KBM-7 (cell line): ENCODE measurements at places on chromosomes 4 and X.

DNA sequence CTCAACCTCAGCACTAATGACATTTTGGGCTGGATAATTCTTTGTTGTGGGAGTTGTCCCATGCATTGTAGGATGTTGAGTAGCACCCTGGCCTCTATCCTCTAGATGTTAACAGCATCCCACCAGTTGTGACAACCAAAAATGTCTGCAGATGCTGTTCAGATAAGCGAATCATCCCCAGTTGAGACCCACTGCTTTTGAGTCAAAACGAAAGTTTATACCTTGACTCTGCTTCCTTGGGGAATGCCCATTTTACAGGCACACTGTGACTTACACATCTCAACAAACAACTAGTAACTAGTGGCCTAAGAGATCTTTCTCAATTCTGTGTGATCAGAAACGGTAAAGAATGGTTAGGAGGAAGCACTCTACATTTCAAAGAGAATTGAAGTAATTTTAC lies 37.0 kb downstream of the SEPSECS start:
- DNase-seq: no peak

DNA sequence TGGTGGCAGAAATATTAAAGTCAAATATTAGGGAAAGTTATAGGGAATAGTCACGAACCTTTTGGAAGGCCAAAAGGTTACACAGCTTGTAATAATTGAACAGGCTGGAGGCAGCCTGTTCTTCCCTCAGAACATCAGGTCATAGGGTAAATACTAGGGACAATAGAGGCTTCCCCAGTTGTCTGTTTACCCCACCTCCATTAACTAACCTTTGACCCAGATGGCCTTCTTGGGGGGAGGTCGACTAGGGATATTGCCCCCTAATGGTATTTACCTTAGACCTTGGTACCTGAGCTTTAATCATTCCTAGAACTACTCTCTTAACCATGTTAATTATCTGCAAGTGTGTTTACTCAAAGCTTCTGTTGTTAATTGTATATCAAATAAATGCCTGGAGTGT lies 26.0 kb downstream of the C4orf17 start:
- DNase-seq: no peak

- DNase-seq: no peak
These were observed 213.5 kb downstream of the CBR4 start for GRCh38 chr4:168796362-168797106.

DNA sequence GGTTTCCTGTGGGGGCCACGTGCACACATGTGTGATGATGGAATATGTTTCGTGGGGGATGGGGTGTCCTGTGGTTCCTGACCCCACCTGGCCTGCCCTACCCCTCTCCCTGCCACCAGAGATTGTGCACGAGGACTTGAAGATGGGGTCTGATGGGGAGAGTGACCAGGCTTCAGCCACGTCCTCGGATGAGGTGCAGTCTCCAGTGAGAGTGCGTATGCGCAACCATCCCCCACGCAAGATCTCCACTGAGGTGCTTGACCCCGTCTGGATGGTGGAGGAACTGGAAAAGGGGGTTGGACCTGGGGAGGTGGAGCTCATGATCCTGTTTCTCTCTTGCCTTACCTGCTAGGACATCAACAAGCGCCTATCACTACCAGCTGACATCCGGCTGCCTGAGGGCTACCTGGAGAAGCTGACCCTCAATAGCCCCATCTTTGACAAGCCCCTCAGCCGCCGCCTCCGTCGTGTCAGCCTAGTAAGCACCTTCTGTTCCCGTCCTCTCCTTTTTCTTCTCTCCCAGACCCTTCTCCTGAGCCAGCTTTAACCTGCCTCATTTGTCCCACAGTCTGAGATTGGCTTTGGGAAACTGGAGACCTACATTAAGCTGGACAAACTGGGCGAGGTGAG lies 5.9 kb downstream of the CDK16 start:
- no peak for DNase-seq

- no peak for DNase-seq
These were observed 21.3 kb downstream of the CCKAR start for GRCh38 chr4:26468977-26469376.

DNA sequence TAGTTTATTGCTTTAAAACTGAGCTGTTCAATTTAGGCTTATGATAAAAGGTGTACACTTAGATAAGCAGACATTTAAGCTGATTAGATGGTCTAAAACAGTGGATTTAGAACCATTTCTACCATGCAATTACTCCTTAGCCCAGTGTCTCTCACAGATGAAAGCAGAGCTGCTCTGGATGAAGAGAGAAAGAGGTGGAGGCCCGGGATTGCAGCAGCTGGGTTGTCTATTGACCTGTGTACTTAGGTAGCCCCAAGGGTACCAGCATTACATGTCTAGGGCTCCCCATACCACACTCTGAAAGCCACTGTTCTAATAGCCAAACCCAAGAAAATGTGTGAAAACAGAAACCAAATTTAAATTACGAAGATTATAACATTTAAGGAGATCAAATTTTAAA lies 86.0 kb upstream of the GIMD1 start:
- DNase-seq: no peak

DNA sequence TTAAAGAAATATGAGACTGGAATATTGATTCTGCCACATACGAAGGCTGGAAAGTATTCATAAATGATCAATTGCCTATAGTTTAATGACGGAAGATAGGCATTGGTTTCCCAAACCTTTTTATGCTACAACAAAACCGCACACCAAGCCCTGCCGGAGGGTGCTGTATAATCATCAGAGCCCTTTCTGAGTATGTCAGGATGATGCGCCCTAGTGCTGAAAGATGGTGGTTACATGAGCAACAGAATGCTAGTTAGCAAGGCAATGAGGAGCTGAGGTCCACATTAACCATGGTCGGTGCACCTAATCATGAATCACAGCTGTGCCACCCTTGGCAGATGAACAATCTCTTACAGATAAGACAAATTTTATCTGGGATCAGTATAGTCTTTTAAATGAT lies 491.1 kb downstream of the PACRGL start:
- DNase-seq: no peak

DNA sequence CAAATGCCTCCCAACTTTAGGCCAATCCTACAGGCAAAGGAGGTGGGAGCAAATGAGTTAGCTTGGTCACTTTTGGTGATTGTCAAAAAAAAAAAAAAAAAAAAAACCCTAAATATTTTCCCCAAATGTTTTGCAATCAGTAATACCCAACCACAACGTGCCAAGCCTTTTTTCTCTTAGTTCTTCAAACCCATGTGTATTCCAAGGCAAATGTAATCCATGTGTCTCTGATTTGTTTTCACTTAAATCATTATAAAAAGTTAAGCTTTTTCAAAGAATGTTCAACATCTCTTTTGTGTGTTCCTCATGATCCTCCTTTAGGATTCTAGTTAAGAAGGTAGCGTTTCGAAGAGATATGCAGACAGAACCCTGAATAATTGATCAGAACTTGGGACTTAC lies 328.4 kb downstream of the PAPSS1 start:
- DNase-seq: no peak

DNA sequence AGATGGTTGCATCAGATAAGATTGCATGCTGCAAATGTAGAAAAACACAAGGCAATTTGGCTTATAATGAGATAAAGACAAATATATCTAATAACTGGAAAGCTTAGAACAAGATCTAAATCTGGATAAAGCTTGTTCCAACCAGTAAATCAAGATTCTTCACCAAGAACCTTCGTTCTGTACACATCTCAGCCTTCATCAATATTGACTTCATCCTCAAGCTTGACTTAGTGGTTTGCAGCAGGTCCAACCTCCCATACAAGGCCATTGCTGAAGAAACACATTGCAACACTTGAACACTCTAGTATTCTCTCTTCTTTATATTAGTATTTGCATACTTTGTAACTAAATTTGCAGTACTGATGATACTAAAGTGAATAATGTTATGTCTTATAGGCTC lies 407.6 kb downstream of the TLL1 start:
- DNase-seq: no peak

GRCh38 chr4:1253831-1254230 lies 4.9 kb upstream of the CTBP1 start:
- no peak for DNase-seq

- DNase-seq: no peak
These were observed 17.5 kb upstream of the IGSF1 start for GRCh38 chrX:131306601-131307000.

DNA sequence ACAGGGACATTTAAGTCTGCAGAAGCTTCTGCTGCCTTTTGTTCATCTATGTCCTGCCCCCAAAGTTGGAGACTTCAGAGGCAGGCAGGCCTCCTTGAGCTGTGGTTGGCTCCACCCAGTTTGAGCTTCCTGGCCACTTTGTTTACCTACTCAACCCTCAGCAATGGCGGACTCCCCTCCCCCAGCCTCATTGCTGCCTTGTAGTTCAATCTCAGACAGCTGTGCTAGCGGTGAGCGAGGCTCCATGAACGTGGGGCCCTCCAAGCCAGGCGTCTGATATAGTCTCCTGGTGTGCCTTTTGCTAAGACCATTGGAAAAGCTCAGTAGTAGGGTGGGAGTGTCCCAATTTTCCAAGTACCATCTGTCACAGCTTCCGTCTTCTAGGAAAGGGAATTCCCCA lies 170.1 kb downstream of the CCNG2 start:
- no peak for DNase-seq

DNA sequence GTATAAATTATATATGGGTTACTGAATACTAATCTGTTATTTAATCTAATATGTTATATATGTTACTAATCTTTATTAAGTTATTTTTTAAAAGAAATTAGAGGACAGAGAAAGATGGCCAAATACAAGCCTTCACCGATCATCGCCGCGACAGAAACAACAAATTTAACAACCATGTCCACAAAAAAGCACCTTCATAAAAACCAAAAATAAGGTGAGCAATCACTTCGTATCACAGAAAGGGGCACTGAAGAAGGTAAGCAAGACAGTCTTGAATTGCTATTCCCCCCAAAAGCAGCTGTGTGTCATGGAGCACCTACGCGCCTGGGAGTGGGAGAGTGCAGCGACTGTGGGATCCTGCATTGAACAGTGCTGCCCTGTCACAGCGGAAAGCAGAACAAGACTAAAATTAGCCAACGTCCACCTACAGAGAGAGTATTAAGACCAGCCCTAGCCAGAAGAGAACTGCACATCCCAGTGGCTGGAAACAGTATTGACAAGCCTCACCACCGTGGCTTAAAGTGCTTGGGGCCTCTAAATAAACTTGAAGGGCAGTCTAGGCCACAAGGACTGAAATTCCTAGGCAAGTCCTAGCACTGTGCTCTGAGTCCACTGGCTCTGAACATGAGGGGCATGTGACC lies 38.5 kb downstream of the LRBA start:
- DNase-seq: peak; percentile 28

DNA sequence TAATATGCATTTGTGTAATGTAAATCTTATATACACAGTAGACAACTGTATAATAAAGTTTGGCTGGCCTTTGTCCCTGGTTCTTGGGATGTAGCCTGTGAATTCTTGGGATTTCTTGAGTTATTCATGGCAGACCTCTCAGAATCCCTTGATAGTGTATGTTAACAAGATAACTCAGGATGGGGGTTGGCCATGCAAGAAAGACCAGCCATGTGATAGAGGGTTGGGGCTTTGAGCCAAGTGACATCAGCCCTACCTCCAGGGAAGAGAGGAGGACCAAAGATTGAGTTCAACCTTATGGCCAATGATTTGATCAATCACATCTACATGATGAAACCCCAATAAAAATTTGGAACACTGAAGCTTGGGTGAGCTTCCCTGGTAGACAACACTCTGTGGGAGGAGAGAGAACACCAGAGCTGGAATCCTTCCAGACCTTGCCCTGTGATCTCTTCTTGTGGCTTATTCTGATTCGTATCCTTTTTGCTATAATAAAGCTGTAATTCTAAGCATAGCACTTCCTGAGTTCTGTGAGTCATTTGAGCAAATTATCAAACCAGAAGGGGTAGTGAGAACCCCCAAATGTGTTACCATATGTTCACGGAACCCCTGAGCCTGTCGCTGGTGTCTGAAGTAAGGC lies 11.3 kb downstream of the SLC2A9 start:
- DNase-seq: no peak

GRCh38 chr4:121094297-121094966 lies 22.1 kb upstream of the NDNF start:
- DNase-seq: no peak

DNA sequence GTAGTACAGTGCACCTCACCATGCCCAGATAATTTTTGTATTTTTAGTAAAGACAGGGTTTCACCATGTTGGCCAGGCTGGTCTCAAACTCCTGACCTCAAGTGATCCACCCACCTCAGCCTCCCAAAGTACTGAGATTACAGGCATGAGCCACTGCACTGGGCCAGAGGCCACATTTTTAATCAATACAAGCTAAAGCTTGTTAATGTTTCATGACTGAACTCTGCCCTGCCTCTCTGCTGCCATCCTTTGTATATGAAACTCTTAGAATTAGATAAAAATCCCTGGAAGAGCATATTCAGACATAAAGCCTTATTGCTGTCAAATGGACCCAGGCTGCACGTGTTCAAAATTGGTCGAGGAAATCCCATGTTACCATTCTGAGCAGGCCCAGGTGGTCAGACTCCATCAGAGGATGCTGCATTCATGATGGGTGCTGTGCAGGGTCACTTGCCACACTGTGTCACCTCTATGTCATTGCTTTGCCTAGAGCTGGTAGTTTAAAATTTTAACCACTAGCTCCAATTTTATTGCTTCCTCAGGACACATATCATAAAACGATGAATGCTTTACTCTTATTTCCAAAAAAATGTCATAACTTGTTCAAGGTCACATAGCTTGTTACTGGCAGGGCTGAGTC lies 45.2 kb downstream of the LNX1 start:
- DNase-seq: no peak

DNA sequence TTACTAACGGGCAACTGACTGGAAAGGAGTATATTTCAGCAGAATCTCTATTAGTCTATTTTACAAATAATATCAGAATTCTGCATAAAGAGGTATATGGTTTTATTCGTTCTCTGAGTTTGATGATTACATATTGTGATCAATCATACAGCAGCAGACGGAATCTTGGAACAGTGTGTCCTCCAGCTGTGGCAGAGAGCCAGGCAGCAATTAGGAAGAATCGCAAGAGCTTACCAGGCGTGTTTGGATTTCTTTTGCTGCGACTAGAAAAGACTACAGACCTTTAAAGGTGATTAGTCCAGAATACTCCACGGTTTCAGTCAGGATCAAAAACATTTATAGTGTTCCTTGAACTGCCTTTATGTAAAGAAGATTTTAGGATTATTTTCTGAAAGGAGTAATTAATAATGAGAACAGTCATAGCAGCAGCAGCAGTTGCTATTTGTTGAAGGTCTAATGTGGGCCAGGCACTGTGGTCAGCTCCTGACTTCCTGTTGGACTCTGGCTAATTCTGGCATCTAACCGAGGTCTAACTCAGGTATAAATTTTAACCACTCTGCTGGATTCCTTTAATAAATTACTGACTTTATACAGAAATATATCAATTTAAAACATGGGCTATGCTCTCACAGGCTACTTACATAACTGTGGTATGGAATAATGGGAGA lies 225.3 kb upstream of the CXorf66 start:
- no peak for DNase-seq

DNA sequence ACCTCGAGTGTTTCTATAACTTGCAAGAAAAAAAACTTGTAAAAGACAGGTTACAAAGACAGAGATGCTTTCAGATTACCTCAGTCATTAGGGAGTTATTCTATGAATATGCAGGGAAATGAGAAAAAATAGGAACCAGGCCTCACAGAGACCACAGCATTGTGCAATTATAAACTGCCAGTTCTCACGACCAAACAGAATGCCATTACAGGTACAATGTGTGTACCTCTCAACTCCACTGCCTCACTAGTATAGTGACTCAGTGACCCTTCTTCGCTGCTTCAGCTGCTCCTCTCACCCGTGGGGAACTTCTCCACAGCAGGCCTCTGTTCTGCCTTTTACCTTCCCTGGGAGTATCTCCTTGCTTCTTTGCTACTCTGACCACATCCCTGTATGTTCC lies 2.3 kb upstream of the HTATSF1 start:
- DNase-seq: peak; percentile 71
